ENCODE measurements at places on chromosomes 4 and X. TPM values are rescaled to one million over a fixed set of nuclear protein-coding genes. Genes with fewer than 3 reads are reported as not detected.

GRCh38 chr4:151233600-151233999, 43.4 kb upstream of the PRSS48 start:
- no peak for DNase-seq

DNA sequence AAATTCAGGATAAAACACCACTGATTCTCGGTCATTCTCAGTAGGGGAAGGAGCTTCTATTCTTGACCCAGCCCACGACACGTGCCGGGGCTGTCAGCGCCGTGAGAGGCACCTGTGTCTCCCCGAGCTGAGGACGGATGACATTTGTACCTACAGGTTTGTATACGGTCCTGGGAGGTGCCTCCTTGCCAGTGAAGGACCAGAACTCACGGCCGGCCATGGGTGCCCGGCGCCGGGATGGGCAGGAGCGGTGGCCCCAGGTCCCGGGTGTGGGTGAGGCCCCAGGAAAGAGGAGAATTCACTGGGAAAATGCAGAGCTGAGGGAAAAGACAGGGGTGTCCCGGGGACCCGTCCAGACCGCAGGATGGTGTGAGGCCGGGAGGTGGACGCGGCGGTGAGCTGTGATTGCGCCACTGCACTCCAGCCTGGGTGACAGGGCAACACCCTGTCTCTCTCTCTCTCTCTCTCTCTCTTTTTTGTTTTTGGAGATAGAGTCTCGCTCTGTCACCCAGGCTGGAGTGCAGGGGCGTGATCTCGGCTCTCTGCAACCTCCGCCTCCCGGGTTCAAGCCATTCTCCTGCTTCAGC, 48.9 kb upstream of the PPP2R3B start:
- DNase-seq: no peak

GRCh38 chr4:53695540-53696463, 104.5 kb upstream of the LNX1 start:
- no peak for DNase-seq

DNA sequence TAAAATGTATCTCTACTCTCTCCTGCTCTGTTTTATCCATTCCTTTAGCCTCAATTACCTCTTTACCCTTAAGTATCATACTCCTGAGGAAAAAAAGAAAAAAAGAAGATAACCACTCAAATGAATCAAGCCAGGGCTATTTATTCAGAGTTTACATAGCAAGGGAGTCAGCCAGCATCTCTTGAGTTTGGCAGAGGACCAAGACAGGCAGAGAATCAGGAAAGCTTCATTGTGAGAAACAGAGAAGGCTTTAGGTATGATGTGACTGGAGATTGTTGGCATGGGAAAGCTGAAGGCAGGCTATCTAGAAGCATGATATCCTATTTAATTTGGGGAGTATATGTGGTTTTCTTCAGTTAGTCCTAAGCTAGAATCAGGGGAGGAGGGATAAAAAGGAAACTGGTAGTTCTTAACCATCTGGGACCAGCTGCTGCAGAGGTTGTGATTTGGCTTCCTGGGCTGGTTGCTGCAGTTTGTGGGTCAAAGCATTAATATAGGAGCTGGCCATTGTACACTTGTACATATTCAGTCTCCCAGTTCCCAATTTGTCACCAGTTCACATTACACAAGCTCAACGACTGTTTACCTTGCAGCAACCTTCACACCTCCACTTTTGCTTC, 11.2 kb downstream of the APELA start:
- DNase-seq: no peak

The MAGEA1 gene
- not detected for polyA plus RNA-seq

The CLCN4 gene
- 4.5 TPM for polyA plus RNA-seq

The CXCL6 gene
- 0.08 TPM for polyA plus RNA-seq
